ENCODE measurements at places on chromosomes 3 and 15.

DNA sequence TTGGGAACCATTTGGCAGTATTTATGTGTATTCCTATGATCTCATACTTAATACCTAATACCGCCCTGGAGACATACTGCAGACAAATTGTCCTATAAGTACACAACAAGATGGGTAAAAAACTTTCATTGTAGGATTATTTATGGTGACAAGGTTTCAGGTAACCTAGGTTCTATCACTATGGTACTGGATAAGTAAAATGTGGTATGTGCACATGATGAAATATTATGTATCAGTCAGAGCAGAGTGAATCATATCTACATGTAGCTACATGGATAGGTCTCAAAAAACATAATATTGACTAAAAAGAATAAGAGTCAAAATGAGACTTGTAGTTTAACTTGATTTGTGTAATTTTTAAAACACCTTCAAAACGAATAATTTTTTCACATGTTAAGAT is 147.8 kb downstream of the LEKR1 start:
- DNase-seq, result no peak

GRCh38 chr3:32821686-32822296 is 4.0 kb downstream of the TRIM71 start:
- no peak for DNase-seq

DNA sequence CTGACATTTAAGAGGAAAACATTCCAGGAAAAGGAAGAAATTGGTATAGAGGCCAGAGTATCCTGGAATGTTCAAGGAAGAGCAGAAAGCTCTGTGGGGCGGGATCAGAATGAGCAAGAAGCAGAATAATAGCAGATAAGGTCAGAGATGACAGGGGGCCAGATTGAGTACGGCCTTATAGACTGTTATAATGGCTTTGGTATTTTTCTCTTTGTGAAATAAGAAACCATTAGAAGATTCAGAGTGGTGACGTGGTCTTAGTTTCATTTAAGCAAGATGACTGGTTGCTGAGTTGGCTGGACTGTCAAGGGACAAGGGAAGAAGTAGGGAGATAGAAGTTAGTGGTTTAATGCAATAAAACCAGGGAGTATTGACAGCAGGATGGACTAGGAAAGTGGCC is 218.3 kb upstream of the SOX2 start:
- DNase-seq, result no peak

GRCh38 chr3:119589102-119589773 is 8.4 kb upstream of the PLA1A start:
- DNase-seq, result no peak

- no peak for DNase-seq
Measured at GRCh38 chr3:188230962-188231361, 77.0 kb downstream of the LPP start.

- no peak for DNase-seq
Measured at GRCh38 chr3:122332551-122332950, 7.5 kb downstream of the CSTA start.

DNA sequence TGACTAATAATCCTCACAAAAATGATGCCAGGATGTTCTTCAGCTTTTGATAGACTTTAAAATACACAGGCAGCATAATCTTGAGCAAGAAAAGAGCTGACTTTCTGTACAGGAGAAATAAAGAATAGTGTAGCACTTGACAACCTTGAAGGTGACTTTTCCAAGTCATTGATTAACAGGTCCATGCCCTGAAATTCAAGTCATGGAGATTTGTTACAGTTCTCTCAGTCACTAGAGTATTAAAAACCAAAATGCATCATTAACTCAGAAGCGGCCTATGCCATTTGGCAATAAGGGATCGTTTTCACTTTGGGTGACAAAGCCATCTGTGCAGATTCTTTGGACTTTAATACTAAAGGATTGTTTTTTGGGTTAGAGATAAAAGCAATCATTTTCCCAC is 692.7 kb upstream of the SGO1 start:
- DNase-seq, result no peak

GRCh38 chr3:147191795-147192385 is 214.5 kb downstream of the ZIC4 start:
- peak; percentile 10 for DNase-seq

Data from right renal cortex interstitium (tissue), 3 donors.